ENCODE measurements at places on chromosomes 2 and 18.

GRCh38 chr2:182165202-182165601 is 179.5 kb downstream of the PPP1R1C start:
- DNase-seq, result no peak

DNA sequence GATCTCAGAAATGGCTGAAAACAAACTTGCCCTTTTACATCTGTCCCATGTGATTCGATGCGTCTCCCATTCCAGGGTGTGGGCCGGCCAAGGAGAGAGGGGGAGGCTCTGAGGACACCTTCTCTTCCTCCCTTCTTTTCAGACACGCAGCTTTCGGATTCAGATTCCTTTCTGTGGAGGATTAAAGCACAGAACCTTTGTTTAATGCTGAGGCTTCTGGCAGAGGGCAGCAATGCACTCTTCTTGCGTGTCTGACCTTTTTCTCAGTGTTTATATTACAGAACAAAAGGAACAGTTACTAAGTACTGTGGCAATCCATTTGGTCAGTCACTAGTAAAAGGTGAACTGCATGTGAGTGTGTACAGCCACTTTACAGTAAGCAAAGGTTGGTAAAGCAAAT is 268.9 kb upstream of the CCDC68 start:
- DNase-seq, result no peak

DNA sequence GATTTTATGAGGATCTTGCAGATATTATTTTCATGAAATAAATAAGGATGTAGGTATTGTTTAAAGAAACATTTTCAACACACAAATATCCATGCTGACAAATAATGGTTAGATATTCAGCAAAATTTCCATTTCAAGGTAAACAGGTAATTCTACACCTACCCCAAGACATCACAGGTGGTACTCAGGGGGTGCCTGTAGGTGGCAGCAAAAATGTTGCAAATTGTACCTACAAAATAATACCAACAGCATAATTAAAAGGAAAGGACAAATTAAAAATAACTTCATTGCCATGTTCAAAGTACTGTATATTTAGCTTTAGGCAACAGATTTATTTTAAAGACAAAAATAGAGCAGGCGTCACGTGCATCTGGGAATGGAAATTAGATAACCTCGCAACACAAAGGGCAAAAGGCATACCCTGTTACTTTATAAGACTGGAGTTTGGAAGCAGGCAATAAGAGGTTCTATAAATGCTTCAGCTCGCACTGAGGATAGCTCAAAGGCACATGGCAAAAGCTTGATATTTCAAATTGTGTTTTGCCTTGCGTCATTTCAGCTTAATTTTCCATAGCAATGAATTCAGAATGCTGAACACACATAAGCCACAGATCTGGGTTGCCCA is 630.5 kb downstream of the TDRD15 start:
- DNase-seq, result no peak

GRCh38 chr2:80786584-80786983 is 482.0 kb upstream of the LRRTM1 start:
- DNase-seq, result no peak

DNA sequence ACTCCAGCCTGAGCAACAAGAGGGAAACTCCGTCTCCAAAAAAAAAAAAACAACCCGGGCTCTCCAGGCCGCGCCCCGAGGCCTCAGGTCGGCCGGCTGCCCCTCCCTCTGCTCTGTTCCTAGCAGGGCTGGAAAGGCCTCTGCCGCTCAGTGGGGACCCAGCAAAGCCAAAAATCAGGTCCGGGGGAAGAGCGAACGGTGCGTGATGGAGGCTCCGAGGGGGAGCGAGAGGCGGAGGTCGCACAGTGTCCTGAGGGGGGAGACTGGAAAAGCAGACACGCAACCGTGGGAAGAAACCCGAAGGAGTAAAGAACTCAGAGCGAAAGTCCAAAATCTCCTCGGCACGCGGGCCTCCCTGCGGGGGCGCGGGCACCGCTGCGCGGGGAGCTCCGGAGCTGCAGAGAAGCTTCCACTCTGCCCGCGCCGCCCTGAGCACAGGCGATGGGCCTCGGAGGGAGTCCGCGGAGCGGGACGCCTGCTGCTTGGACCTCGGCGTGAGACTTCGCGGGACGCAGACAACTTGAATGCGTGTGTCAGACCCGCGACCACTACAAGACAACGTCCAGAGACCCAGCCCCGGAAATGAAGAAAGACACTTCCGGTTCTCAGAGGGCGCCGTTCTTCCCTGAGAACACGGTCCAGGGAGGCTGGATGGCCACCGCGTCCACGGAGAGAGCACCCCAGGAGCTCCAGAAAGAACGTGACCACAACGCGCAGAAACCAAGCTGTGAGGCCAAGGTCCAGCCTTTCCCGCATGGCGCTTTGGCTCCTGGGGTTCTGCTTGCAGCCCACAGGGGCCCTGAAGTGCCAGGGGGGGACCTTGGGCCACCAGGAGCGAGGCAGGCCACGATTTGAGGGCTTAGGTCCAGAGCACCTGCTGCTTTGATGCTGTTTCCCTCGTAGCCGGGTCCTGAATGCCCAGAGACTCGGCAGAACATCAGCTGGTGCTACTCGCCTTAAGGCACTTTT is 219.8 kb downstream of the DPP10 start:
- DNase-seq, result no peak

DNA sequence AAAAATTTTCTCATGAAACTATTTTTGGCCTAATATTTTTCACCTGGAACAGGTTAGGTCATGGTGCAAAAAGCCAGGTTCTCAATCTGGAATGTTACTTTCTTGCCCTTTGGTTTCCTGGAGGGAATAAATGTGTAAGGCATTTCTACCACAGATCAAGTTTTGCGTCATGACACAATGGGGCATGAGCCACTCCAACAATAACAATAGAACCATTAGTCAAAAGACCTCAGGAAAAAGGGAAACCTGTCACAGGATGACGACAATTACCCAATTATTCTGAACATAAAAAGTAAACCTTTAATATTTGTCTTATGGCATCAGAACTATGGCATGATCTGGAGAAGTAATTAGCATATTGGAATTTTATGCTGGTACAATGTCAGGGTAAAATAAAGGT is 88.2 kb upstream of the HNRNPA3 start:
- no peak for DNase-seq

DNA sequence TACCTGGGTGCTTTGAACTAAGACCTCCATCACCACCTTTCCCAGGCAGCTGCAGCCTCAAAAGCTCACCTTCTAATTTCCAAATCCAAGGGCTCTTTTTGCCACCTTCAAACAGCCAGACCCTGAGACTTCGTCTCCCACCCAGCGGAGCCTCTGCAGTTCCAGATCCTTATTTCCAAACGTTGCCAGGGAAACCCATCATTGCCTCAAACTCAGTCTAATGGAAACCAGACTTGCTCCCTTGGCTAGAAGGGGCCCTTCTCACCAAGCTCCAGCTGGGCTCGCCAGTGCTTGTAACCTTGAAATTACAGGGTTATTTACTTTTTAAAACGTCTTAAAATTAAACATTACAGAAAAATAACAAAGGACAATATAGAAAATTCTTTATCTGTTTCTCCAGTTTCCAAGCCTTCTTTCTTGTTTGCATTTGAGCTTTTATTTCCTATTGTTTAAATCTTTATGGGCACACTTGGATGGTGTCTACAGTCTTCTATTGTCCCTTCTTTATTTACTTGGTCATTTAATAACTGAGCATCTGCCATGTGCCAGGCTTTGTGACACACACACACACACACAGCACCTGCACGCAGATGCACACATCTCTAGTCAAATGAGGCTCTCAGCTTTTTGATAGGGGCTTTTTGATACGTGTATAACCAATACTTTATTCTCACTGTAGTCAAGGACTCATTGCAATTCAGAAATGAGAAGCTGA is 36.1 kb downstream of the TRPM8 start:
- DNase-seq, result no peak
